ENCODE measurements at places on chromosomes 1 and 21.

GRCh38 chr1:64425521-64425920 is 44.4 kb upstream of the CACHD1 start:
- DNase-seq = no peak

DNA sequence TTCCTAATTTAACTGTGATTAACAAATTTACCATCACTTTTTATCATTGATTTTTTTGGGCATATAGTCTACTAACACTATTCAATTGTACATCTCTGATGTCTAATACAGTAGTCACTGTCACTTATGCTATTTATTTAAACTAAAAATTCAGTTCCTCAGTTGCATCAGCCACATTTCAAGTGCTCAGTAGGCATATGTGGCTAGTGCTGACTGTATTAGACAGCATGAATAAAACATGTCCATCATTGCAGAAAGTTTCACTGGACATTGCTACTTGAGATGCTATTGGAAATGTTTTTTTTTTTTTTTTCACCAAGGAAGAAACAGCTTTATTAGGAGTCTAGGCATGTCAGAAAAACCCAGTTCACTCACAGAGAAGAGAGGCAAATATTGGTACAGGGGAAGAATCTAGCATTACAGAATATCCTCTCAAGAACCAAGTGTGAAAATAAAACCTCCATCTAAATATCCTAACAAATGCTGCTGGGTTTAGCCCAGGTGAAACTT is 108.1 kb upstream of the GNG4 start:
- no peak for DNase-seq

- DNase-seq = peak; percentile 19
Measured at GRCh38 chr1:59314776-59315528, 18.1 kb downstream of the FGGY start.

- no peak for DNase-seq
Measured at GRCh38 chr1:20281801-20282200, 8.9 kb upstream of the VWA5B1 start.
